ENCODE measurements at places on chromosomes 4 and X.
A peak's percentile ranks its signal among the peaks of the same experiment; 100 is the strongest.

- DNase-seq, result no peak
Observed at GRCh38 chr4:140163029-140163810, 9.2 kb upstream of the MAML3 start.

- no peak for DNase-seq
Observed at GRCh38 chrX:130895299-130895698, 7.7 kb downstream of the ENOX2 start.

DNA sequence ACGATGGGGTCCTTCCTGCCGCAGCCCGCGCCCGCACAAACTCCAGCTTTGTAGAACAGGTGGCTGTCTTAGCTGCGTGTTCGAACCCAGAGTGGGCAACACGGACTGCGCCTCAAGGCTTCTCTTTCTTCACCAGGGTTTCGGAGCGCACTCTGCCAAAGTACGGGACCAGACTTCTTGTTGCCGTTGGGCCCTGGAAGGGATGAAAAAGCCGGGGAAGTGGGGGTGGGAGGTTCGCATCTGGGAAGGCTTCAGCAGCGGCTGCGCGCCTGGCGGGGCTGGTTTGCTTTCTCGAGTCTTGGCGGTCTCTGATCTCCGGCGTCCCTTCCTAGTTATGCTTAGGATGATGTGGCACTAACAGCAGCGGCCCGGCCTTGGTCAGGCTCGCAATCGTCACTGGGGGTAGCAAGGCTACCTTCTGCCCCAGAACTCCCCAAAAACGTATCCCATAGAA lies 673 bp downstream of the PARM1 start:
- DNase-seq, result no peak

DNA sequence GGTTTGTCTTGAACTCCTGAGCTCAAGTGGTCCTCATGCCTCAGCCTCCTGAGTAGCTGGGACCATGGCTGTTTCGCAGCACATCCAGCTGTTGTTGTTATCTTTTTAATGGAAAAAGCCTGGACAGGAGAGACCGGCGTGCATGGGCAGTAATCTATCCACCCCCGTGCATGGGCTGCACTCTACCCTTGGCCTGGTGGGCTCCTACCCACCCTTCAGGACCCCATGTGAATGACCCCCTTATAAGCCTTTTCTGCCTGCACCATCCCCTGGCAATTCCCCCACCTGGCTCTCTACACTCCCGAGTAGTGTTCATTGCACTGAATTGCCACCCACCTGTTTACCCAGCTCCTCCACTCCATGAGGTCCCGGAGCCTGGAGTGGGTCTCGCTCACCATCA lies 18.9 kb upstream of the HTRA3 start:
- DNase-seq, result no peak

GRCh38 chr4:88613417-88613875 lies 21.2 kb downstream of the HERC3 start:
- DNase-seq, result no peak

GRCh38 chrX:154797006-154797405 lies 8.3 kb downstream of the MPP1 start:
- no peak for DNase-seq

DNA sequence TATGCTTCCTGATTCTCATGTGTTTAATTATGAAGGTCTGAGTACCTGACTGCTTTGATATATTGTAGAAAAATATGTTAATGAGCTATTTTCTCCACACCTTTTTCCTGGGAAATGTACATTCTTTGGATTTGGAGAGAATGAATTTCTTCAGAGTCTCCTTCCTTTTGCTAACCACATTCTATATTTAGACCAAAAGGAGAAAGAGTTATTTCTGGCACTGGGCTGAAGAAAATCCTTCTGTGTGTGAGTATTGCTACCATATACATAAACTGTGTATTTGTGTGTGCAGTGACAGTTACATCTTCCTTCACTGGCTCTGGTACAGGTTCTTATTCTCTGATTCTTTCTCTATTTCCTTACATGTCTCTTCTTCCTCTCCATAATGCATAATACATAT lies 44.5 kb upstream of the PGRMC2 start:
- no peak for DNase-seq

DNA sequence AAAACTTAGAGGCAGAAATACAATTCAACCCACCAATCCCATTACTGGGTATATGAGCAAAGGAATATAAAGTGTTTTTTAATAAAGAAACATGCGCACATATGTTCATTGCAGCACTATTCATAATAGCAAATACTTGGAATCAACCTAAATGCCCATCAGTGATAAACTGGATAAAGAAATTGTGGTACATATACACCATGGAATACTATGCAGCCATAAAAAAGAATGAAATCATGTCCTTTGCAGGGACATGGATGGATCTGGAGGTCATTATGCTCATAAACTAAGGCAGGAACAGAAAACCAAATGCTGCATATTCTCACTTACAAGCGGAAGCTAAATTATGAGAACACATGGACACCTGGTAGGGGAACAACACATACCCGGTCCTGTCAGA lies 807.7 kb upstream of the INTU start:
- no peak for DNase-seq

GRCh38 chr4:95165926-95166524 lies 382.7 kb downstream of the UNC5C start:
- peak; percentile 12 for DNase-seq

DNA sequence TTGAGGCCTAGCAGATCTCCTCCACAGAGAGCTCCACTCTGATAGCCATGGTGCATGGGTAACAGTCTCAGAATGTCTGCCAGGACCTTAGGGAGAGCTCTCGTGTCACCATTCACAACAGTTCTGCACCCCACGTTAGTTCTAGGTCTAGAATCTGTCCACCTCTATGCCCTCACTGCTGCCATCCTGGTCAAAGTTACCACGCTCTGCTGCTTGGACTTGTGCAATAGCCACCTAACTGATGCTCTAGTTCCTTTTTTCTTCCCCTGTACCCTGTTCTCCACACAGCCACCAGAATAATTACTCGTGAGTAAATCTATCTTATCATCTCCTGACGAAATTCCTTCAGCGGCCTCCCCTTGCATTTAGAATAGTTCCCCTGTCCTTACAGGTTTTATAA lies 268.8 kb upstream of the GATB start:
- DNase-seq, result no peak

DNA sequence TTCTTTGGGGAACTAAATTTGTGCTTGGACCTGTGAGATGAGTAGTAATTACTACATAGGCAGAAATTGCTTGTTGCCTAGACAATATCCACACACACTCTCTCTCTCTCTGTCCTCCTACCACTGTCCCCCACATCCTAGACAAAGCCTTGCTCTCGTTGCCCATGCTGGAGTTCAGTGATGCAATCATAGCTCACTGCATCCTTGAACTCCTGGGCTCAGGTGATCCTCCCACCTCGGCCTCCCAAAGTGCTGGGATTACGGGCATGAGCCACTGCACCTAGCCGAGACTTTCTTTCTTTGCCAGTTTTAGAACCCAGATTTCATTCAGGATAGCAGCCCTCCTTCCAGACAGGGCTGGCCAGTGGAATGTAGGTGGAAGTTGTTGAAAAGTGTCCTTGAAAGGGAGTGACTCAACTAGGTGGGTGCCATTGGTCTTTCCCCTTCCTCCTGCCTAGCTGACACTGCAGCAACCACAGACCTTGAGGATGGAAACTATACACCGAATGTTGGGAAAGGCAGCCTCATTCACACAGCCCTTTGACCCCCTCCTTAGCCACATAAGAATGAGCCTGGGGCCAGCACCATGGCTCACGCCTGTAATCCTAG lies 16.8 kb upstream of the LAP3 start:
- DNase-seq, result no peak

- DNase-seq, result no peak
Observed at GRCh38 chrX:153901753-153902140, 2.7 kb upstream of the AVPR2 start.

GRCh38 chr4:168725930-168726329 lies 229.1 kb downstream of the PALLD start:
- no peak for DNase-seq

DNA sequence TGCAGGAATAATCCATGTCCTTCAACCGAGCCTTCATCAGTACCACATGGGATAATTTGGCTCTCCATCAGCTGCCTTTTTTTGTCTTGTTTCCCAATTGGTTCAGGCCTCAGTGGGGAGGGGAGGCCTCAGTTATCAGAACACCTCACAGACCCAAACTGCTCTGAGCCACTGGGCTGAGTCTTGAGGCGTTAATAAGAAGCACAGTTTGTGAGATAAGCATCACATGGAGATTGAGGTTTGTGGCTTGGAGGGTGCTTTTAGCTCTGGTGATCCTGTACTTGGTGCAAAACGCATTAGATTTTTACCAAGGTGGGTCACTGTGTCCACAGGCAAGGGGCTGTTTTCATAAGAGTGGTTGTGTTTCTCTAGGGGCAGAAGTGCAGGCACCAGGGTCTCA lies 82.8 kb upstream of the HPF1 start:
- DNase-seq, result no peak

DNA sequence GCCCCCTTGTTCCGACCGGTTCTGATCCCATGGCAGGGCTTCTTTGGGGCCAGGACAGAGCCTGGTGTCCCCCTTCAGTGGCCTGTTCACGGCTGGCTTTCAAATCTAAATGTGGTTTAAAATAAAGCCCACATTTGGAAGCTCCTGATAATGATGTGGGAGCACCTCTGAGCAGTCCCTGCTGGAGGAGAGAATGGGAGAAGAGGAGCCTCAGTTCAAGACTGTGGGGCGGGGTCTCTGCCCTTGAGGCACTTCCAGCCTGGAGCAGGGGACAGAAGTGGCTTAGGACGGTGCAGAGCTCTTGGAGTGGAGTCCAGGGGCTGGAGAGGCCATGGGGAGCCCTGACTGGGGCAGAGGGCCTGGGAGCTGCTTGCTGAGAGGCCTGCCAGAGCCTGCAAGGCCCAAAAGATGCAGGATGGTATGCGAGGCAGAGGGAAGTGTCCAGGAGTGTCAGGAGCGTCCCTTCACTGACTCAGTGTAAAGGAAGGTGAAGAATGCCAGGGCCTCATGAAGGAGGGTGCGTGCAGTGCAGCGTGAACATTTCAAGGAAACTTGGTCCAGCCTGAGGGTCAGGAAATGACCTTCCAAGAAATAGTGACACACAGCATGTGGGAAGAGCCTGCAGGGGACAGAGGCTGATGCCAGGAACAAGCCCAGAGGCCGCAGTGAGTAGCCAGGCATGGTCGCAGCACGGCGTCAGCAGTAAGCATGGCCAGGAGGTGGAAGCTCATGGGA lies 21.1 kb upstream of the TADA2B start:
- no peak for DNase-seq

DNA sequence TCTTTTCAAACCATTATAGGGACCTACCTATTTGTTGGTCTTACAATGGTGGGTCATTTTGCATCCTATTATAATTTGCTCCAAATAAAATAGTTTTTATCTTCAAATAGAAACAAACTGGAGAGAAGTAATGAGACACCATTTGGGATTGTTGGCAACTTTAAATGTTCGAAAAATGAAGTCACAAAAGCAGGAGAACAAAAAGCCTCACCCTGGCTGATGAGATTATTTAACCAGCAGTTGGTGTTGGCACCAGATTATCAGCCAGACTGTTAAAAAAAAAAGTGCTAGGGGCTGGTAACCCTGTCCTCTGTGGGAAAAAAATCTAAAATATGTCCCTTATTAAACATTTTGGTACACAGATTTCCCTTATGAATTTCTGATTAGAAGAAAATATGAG lies 100.3 kb downstream of the DCK start:
- DNase-seq, result no peak

DNA sequence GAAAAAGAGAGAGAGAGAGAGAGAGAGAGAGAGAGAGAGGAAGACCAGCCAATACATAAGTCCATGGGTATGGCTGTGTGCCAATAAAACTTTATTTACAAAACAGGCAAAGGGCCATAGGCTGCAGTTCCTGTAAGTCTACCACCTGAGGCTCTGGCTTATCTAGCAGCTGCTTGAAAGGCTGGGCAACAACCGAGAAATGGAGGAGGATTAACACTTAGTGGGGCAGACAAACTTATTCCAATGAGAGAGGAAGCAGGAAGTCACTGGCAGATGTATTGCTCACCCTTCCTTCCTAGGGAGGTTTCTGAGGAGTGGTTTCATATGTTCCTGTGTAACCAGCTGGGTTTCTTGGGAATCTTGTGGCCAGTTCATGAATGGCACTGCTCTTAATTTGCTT lies 4.7 kb upstream of the GPR143 start:
- DNase-seq, result no peak

GRCh38 chrX:8849945-8850344 lies 48.8 kb upstream of the FAM9A start:
- no peak for DNase-seq

Data from CMK (cell line).